Activated CD8-positive, alpha-beta memory T cell treated with anti-CD3 and anti-CD28 coated beads for 4 hours (primary cell): ENCODE measurements at places on chromosomes 1 and 21.

DNA sequence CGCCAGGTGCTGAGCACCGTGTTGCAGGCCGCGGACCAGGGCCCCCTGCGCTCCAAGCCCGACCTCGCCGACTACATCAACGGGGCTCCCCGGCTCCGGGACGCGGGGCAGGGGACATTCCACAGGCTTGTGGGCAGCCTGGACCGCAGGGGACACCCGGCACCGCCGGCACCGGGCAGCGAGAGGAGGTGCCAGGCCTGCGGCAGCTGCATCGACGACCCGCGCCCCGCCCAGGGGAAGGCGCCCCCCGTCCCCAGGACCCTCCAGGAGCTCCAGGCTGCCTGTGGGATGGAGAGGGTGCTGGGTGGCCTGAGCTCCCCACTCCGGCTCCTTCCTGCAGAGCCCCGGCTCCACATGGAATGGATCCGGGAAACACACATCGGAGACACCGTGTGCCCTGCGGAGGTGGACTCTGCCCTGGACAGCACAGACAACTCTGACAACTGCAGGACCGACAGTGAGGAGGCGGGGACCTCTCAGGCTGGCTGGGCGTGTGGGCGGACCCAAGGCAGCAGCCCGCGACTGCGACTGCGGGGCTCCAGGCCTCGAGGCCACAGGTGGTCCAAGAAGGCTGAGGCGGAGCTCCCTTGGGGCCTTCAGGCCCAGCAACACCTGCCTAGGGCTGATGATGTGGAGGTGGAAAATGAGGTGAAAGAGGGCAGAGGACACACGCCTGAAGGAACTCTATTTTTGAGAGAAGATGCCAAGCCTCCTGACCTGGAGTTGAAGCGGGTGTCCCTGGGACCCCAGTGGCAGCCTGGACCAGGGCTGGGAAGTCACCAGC lies 22.8 kb downstream of the KIAA1614 start:
- no peak for DNase-seq

- DNase-seq, result peak; percentile 26
These were observed 36.2 kb upstream of the KCNA10 start for GRCh38 chr1:110554871-110555801.

- no peak for DNase-seq
These were observed 8.0 kb downstream of the NOL9 start for GRCh38 chr1:6546326-6546725.

- DNase-seq, result no peak
These were observed 65.5 kb upstream of the SLC45A1 start for GRCh38 chr1:8252266-8252951.

GRCh38 chr1:80365359-80366021 lies 1359.0 kb upstream of the ADGRL4 start:
- DNase-seq, result no peak
